ENCODE measurements at places on chromosomes 5 and 9.
A peak's percentile ranks its signal among the peaks of the same experiment; 100 is the strongest.

- DNase-seq = peak; percentile 88
Measured at GRCh38 chr5:55307383-55308253, at the start of the genes DHX29 and MTREX. TSS of gene DHX29 (minus strand) at chr5:55307694. CDS start at chr5:55307573, 121 bp downstream. TSS of gene MTREX (plus strand) at chr5:55307989. CDS start at chr5:55308014, 25 bp downstream.

DNA sequence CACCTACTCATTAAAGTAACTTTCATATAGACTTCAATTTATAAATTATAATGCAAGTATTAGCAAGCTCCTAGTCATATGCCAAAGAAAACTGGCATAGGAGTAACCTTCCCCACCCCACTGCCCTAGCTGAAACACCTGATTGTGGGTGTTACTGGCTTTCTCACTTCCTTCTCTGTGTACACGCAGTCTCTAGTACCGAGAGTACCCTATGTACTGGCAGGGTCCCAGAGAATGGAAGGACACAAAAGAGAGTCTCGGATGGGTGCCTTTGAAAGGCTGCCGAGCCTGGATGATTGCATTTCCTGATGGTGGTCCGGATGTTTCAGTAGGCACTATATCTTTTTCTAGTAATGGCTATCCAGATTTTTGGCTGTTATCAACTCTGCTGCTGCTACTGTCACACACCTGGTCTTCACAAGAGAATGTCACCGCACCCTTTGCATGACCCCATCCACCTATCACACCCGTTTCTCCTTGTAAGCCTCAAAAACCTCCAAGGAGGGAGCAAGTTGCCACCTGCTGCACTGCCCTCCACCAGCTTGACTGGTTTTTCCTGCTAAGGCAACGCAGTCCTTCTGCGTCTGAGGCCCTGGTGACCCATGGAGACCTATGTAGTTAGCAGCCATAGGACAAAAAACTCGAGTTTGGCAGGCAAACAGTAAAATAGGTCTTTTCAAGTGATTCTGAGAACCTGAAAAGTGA, 53.8 kb upstream of the CLINT1 start:
- no peak for DNase-seq

DNA sequence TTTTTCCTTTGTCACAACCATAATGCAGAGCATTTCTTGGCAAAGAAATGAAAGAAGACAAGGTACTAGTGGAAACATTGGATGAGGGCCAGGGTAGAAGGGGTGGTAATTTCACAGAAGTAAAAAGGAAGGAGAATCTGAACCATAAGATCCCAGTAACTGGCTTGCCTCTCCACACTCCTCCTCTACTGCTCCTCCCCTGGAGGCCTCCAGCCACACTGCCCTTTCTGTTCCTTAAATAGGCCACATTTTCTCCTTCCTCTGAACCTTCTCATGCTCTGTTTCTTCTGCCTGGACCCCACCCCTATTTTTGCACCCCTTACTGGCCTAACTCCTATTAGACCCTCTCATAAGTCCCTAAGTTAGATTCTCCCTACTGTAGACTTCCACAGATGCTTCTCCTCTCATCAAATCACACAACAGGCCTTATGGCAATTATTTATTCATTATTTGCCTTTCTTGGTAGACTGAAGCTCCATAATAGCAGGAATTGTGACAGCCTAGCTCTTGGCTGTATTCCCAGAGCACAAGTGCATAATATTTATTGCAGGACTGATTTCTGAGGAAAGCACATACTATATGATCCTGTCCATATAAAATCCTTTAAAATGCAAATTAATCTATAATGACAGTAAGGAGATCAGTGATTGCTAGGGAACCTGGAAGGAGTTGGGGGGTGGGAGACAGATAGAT, 31.3 kb upstream of the GRIA1 start:
- DNase-seq = no peak

GRCh38 chr9:134185536-134186011, 21.2 kb upstream of the RNU6ATAC start:
- DNase-seq = no peak
